ENCODE measurements at places on chromosomes 5 and 9.

DNA sequence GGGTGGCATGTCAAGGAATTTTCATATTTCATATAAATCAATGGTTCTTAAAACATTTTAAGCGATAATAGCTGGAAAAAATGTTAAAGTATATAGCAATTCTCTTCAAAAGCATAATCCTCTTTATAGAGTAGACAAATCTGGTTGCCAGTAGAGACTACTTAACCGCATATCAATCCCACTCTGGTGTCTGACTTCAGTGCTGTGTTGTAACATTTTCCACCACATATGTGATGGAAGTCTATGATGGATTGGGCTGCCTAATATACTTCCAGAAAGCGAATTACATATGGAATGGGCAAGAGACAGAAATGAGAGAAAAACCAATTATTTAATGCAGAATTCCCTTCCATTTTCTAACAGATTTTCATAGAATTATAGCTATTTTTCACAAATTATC is 54.3 kb downstream of the FBN2 start:
- DNase-seq = no peak

- no peak for DNase-seq
These were observed 6.5 kb downstream of the FGFR4 start for GRCh38 chr5:177093082-177093712.

DNA sequence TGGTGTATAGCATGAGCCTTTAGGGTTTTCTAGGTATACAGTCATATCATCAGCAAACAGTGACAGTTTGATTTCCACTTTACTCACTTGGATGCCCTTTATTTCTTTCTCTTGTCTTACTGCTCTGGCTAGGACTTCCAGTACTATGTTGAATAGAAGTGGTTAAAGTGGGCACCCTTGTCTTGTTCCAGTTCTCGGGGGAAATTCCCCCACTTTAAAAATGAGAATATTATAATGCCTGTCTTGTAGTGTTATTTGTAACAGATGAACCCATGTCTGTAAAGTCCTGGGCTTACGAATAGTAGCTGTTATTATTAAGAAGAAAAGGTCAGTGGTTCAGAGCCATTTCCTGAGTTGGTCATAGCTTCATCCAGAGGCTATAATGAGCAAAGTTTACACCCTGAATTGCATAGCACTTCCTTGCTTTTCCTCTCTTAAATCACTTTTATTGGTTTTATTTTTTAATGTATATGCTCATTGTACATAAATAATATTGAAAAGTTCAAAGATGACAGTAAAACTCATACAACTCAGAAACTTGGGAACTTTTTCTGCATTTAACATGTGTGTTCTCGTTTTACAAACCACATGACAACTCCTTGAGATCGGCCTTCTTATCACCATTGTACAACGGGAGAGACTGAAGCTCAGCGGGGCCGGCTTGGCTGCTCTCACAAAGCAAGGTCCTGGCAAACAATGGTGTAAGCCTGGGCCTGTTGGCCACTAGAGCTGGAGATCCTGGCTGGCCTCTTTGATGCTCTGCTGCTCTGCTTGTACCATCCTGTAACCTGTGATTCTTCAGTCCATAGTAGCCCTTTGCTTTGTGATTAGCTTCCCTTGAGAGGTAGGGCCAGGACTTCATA is 85.2 kb downstream of the CYFIP2 start:
- DNase-seq = no peak

GRCh38 chr9:116322521-116322920 is 168.9 kb downstream of the PAPPA start:
- no peak for DNase-seq

GRCh38 chr9:118038713-118039112 is 334.5 kb downstream of the TLR4 start:
- no peak for DNase-seq

DNA sequence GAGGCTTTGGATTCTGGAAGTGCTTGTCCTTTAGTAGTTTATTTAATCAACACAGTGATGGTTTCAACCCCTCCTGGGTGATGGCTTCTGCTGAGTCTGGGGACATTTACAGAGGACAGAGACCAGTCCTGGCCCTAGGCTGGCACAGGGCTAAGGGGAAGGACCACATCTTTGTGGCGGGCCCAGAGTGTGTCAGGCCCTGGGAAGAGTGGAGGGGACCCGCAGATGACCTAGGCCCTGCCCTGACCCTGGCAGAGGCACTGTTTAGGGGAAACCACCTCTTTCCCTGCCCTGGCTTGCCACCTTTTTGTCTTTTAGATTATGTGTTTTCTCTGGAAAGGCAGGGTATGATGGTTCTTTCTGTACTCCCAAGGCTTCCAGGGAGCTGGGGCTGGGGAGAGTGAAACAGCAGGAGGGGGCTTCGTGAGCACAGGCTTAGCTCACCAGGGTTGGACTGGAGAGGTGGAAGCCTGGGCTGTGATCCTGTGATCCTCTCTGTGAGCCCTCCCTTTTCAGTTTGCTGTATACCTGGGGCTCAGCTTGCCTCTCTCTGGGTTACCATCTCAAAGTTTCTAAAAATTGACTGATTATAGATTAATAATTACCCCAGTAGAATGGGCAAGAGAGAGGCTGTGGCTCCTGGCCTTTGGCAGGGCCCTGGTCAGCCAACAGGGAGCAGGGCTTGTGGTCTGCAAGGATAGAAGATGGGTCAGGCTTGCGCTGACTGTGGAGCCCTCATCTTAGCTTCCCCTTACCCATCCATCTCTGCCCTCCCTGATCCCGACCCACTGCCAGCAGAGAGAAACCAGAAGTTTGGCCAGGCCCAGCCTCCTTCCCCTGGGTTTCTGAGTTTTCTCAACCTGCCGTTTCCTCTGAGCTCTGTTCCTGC is 1.7 kb upstream of the SYNPO start:
- no peak for DNase-seq

GRCh38 chr9:94445863-94446262 is 109.0 kb upstream of the PCAT7 start:
- no peak for DNase-seq

DNA sequence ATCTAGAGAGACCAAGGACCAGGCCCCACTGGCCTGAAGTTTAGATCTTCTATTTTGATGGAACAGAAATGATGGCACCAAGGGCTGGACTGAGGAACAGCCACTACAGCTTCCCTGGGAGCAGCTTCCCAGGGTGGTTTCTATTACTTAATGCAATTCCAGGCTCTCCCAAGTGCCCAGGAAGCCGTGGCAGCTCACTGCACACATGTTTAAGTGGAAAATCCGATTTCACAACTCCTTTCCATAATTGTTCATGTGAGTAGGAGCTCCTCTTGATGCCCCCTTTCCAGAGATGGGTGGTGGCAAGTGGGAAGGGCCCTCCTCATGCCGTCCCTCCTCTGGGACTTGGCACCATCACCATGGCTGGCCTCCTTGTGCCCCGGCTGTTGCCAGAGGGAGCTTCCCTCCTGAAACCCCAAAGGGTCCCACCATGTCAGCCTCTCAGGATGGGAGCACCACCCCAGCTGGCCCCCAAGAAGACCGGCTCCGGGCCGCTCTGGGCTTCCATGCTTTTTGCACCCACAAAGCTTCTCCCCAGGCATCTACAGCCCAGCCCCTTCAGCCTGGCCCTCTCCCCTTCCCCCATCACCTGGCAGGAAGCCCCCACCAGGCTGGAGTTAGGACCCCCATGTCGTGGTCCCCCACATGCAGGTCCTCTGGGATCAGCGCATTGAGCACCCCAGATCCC is 9.1 kb upstream of the UBAC1 start:
- no peak for DNase-seq

Measured in NCI-H748 treated with DMSO at 0.1 percent for 48 hours (cell line).